ENCODE measurements at places on chromosomes 16 and 17.

DNA sequence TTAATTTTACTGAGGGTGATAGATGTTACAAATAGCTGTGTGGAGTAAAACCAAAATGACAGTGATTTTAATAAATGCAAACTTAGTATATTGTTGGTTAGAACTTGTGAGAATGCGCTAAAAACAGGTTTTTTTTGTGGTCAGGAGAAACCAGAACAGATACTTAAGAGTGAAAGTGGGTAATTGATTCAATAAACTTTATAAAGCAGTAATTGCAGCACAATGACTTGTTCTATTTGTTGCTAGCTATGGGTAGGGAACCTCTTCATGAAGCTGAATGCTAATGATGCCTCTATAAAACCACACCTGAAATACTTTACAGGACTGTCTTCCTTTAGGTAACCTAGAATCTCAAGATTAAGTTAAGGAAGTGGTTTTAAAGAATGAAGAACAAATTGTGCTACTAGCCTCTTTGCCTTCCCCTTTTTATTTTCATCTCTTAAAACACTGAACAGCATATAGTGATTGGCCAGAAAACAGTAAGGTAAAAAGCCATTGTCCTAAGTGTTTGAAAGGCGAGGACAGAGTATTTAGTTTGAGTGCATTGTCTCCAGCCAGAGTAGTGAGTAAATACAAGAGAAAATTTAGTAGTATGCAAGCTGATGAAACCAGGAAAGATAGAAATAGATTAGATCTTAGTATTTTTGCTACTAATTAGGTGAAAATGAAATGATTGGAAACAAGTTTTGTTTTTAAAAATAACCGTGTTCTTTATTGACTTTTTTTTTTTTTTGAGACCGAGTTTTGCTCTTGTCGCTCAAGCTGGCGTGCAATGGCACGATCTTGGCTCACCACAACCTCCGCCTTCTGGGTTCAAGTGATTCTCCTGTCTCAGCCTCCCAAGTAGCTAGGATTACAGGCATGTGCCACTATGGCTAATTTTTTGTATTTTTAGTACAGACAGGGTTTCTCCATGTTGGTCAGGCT is 6.0 kb downstream of the GGNBP2 start:
- DNase-seq, result peak; percentile 34

GRCh38 chr16:30953511-30954124 is 3.9 kb upstream of the SETD1A start:
- peak; percentile 54 for DNase-seq

- DNase-seq, result peak; percentile 41
Measured at GRCh38 chr17:497241-498034, 144.8 kb upstream of the RPH3AL start.

DNA sequence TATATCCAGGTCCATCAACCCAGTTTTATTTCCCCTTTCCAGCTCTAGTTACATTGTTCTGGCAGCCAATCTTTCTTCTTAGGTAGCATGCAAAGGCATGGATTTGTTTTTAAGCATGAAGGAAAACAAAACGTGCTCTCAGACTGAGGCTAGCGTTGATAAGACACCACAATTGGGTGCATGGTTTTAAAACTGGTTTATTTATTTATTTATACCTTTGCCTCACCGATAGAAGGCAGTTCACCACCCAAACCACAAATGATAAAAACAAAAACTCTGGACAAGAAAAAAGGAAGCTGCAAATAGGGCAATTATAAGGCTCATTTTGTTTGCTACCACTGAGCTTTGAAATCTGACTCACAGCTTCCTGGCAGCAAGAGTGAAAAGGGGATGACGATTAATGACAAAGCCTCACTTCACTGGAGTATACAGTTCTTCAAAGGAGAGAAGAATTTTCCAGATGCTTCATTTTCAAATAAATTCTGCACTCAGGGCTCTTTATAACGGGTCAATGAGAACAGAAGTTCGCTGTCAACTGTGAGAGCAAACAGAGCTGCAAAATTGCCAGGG is 278.4 kb upstream of the IRX5 start:
- DNase-seq, result no peak

DNA sequence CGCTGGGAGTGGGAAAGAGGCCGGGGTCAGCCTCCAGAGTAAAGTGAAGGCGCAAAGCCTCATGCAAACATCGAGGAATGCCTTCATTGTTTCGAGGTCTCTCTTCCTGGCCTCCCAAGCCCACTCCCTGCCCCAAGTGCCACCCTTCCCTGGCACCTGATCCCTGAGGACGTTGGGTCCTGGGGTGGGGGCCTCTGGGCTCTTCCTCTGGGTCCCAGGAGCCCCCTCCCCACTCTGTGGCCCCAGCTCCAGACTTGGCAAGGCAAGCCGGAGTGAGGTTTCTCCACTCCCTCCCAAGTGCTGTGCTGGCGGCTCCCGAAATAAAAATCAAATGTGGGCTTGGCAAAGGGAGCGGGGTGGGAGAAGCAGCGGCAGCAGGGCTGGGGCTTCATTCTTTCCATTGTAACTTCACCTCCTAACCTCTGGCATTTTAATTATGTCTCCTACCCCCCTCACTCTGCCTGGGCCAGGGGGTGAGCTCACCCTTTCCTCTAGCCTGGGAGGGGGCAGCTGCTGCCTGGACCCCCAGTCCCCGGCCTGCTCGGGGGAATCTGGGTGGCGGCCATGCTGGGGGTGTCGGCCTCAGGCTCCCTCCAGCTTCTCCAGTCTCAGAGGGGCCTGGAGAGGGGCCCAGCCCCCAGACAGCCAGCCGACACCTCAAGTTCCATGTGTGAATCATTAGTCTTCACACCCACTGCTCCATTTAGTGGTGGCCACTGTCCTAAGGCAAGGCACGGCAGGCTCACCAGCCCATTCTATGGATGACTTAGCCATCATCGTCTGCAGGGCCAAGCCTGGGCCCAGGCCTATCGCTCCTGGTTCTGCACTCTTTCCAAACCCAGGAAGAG is 14.6 kb upstream of the TMEM92 start:
- DNase-seq, result peak; percentile 10

- DNase-seq, result no peak
Measured at GRCh38 chr17:58217766-58218165, 1.3 kb downstream of the MKS1 start.

DNA sequence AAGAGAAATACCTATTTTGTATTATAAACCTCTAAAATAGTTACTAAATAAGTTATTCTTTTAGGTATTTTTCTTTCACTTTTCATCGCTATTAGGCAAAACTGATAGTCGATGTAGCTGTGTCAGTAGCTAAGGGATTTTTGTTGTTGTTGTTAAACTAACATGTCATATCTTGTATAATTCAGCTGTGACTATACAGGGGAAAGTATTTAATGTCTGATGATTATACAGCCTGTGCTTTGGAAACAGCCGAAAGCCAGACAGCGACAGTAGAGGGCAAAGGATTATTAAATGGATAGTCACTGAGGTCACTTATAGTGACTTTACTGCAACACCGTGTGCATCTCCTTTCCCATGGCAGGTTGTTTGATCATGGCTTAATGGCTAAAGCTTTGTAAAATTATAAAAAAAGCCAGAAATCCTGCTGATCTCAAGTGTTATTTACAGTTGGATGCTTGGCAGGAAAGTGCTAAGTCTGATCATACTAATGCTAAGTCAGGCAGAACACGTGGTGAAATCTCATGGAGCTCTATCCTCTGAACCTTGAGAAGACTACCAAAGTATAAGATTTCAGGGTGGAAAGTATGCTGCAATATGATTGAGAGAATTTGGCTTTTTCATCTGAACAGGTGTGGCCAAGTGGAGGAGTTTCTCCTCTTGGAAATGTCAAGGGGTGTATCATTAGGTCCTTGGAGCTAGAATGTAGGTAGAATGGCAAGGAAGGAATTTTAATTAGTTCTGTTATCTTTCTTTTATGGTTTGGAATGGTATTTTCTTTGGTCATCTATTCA is 88.4 kb downstream of the FTO start:
- no peak for DNase-seq

DNA sequence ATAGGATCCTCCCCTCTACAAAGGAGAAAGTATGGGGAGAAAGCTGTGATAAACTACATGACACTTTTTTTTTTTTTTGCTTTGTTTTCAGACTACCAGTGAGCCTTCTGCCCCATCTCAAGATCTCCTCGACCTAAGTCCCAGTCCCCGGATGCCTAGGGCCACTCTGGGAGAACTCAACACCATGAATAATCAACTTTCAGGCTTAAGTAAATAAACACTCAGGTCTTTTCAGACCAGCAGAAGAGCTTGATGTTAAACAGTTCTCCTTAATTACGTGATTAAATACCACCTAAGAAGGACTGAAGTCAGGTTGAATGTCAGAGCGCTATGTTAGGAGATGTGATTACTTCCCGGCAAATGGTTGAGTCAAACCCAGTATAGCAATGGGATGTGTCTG is 31.4 kb downstream of the COX11 start:
- DNase-seq, result no peak

DNA sequence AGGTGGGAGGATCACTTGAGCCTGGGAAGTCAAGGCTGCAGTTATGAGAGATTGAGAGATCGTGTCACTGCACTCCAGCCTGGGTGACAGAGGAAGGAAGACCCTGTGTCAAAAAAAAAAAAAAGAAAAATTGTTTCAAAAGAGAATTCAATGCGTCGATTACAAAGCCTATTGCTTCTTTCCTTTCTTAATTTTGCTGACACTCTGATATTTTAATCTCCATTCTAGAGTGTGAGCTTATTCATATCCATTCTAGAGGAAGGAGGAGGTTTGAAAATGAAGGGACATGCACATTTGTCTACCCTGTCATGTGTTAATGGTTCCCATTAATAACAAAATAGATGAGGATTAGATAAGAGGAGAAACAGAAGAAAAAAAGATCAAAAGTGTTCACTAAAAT is 63.1 kb downstream of the PCTP start:
- no peak for DNase-seq

DNA sequence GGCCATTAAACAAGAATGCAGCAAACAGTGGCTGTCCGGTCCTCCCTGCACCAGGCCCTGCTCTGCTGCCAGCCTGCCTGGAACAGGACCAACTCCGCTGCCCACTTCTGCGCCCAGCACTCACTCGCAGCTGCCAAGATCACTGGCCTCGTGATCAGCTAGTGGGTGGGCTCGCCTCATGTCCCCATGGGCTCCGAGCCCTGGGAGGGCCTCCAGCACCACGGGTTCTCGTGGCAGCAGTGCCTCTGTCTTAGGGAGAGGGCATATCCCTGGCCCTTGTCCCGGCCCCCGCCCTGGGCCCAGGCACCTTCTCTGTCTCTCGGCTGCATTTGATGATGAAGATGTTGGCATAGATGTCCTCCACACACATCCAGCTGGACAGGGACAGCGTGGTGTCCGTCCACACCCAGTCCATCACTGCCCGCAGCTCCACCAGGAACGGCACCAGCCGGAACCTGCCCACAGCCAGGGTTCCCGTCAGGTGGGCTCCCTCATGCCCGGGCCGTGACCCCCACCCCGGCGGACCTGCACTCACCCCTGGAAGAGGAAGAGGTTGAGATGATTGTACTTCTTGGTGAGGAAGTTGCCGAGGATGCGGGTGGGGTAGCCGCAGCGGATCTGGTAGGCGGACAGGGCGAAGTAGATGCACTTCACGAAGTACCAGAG is 13.1 kb downstream of the CTU2 start:
- DNase-seq, result no peak

DNA sequence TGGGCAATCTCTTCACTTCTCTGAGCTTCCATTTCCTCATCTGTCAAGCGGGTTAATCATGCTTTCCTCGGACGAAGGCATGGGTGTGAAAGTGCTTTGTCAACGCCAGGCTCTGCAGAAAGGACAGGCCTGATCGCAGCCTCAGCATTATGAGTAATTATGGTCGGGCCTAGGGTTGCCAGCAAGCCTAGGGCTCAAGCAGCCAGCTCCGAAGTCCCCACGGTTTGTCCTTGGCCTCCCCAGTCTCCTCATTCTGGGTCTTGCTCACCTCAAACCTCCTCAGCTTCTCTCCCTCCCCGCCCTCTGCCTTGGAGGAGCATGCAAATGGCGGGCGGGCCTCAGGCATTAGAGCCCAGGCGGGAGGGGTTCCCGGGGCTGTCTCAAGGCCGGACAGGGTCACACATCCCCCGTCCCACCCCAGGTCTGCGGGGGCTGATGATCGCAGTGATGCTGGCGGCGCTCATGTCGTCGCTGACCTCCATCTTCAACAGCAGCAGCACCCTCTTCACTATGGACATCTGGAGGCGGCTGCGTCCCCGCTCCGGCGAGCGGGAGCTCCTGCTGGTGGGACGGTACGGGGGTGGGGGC is 10.2 kb upstream of the FAM83G start:
- DNase-seq, result no peak

GRCh38 chr17:46876353-46876887 is 25.0 kb downstream of the WNT9B start:
- no peak for DNase-seq

GRCh38 chr16:79269211-79269863 is 331.2 kb downstream of the MAF start:
- peak; percentile 44 for DNase-seq

GRCh38 chr16:50466170-50466569 is 82.0 kb upstream of the NKD1 start:
- no peak for DNase-seq

GRCh38 chr16:24683847-24684493 is 45.5 kb upstream of the TNRC6A start:
- no peak for DNase-seq

- DNase-seq, result no peak
Measured at GRCh38 chr17:43987131-43988021, 17.0 kb upstream of the NAGS start.

DNA sequence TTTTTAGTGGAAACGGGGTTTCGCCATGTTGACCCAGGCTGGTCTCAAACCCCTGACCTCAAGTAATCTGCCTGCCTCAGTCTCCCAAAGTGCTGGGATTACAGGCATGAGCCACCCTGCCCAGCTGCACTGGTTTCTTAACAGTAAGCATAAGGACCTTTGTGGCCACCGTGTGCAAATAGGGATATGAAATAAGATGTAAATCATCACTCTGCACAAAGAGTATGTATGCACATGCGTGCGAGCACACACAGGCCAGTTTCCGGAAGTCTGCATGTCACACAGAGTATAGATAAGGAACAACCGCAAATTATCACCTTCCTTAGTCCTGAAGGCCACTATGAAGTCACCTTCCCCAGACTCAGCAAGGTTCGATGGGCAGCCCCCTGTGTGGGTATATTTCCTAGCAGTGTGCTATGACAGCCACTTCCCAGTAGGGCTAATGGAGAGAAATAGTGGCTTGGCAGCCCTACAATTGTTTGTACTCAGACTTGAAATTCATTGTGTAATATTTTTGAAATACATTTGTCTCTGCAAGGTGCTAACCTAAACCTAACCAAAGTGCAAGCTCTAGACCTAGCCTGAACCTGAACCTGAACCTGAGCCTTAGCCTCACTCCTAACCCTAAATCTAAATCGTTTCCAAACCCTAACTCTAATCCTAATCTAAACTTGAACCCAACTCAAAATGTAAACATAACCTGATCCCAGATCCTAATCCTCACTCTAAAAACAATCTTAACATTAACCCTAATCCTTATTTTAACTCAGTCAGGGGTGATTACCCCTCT is 48.4 kb upstream of the SKAP1 start:
- DNase-seq, result peak; percentile 78

DNA sequence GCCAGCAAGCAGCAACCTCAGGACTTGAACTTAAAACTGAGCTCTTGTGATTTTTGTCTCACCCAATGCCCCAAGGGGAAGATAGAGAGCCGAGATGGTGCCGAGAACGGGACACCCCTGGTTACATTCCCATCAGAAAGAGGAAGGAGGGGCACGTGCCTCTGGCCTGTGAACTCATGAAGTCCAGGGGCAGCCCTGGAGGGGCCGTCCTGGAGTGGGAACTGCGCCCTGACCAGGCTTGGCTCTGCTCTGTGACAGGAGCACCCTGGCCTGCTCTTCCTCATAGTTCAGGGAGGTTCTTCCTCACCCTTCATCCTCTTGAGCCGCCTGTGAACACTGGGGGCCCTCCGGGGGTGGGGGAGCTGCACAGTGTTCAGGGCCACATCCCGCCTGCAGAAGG is 130.3 kb upstream of the FOXF1 start:
- no peak for DNase-seq
